Activated CD8-positive, alpha-beta memory T cell treated with anti-CD3 and anti-CD28 coated beads for 48 hours (primary cell): ENCODE measurements at places on chromosomes 13 and 19.

DNA sequence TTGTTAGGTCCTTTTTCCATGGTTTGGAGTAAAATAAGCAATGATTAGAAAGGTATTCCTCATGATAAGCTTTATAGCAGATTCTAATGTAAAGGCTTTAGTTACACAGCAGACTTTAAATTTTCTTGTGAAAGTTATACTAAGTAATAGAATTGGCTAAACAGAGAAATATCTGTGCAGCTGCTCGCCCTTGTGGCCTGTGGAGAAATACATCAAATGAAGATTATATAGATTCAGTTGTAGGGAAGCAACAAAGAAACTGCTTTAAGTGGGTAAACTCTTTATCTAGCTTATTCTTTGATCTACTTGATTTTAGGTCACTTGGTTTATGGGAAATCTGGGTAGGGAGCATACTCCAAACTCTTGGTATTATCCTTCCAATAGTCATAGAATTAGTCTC is 1269.7 kb upstream of the SPRY2 start:
- no peak for DNase-seq

DNA sequence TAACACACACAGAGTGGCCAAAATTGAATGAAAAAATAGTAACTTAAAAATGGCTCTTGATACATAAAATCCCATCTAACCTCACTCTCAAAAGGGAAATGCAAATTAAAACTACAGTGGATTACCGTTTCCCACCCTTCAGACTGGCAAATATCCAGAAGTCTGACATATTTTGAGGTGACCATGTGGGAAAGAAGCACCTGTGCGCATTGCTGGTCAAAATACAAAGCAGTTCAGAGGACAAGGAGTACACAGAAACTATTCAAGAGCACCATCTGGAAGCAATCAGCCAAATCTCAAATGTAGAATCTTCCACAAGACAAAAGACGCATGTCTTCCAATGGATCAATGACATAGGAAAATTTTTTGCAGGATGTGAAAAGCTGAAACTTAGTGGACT is 23.2 kb downstream of the NALCN start:
- DNase-seq = no peak

DNA sequence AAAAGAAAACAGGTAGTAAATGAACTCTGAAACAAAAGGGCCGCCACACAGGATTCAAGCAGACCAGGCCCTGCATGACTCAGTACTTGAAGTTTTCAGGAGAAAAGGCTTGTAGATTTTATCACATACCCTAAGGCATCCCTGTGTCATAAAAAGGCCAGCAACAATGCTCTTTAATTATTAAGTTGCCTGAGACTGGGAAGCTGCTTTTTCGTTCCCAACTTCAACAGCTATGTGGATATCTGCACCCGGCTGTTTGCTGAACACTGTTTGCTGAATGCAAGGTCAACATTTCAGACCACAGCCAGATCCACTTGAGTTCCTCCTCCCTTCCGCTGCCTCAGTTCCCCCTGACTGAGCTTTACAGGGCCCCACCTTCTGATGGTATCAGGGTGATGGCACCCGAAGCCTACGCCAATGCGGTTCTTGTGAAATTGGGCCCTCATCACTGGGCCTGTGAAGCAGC is 6.1 kb upstream of the ECH1 start:
- no peak for DNase-seq

DNA sequence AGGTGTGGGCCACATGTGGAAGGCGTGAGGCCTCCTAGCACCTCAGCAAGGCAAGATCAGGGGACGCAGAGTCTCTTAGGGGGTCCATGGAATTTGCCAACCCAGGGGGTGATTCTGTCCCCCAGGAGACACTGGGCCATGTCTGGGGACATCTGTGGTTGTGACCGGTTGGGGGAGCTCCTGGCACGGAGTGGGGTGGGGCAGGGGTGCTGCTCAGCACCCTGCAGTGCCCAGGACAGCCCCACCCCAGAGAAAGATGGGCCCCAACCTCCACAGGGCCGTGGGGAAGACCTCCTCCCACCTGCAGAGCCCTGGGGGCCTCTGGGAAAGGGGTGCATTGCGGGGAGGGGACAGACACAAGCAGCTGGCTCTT is 4.0 kb downstream of the MKNK2 start:
- DNase-seq = no peak

GRCh38 chr13:94994506-94994905 is 282.2 kb upstream of the SOX21 start:
- no peak for DNase-seq
